Left renal pelvis (tissue), 4 donors: ENCODE measurements at places on chromosomes 13 and 19. TPM values are rescaled to one million over a fixed set of nuclear protein-coding genes. Genes with fewer than 3 reads are reported as not detected.

- DNase-seq = no peak
Measured at GRCh38 chr13:55534306-55534705, 1606.4 kb upstream of the PRR20A start.

The CAMSAP3 gene
- 14.6 TPM for polyA plus RNA-seq

The NLRP9 gene
- not detected for polyA plus RNA-seq

DNA sequence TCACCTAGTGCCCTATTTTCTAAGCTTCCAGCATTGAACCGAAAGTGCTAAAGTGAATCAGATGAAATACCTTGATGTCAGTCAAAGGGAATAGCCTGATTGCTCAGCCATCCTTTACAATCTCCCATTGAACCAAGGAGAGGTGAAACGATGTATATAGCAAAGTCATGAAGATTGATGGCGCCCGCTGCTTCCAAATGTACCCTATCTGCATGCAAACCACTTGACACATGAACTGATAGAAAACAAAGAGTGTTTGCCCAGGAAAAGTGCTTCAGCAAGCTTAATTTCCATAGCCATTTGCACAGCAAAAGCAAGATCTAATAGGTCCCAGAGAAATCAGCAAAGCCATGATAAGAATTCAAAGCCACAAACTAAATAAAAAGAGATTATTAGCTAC lies 624.9 kb upstream of the PCDH9 start:
- no peak for DNase-seq

The AP1M2 gene
- polyA plus RNA-seq = 44.3 TPM

The FRY gene
- polyA plus RNA-seq = 41.5 TPM

DNA sequence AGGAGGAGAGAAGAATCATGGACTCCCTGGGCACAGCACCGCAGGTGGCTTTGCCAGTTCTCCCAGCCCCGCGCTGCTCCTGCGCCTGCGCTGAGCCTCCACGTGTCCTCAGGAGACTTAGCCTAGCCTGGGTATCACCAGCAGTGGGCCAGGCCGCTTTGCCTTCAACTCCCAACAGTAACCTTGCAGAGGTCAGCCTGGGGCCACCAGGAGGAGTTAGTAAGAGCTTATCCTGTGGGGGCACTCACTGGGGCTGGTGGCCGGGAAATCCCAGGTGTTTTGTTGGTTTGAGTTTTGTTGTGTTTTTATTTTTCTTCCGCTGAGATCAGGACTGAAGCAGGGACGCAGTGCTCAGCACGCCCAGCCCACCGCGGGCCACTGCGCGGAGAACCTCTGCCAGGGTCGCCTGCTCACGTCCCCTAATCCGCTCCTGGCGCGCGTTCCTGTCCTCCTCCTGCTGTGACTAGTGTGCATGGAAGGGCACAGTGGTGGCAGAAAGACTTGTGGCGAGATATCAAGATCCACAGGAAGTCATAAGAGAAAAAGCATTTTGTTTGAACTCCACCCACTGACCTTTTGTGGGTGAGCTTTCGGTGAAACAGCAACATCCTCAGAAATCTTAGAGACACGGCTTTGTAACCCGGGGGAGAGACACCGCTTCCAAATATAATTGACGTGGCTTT lies 207.4 kb upstream of the RFC3 start:
- DNase-seq = no peak

The ZNF221 gene
- 5.4 TPM for polyA plus RNA-seq

GRCh38 chr19:46460055-46460454 lies 11.3 kb downstream of the PNMA8A start:
- no peak for DNase-seq

DNA sequence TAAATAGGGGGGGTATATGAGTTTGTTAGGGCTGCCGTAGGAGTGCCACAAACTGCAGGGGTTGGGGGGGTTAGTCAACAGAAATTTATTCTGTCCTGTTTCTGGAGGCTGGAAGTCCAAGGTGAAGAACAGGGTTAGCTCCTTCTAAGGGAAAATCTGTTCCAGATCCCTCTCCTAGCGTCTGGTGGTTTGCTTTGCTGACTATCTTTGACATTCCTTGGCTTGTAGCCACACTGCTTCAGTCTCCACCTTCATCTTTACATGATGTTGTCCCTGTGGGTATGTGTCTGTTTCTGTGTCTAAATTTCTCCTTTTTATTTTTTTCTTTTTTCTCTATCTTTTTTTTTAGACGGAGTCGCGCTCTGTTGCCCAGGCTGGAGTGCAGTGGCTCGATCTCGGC lies 8.1 kb upstream of the ICAM1 start:
- DNase-seq = no peak

The ADGRE3 gene
- polyA plus RNA-seq = not detected

- no peak for DNase-seq
Measured at GRCh38 chr13:48210178-48210577, 22.8 kb upstream of the ITM2B start.

DNA sequence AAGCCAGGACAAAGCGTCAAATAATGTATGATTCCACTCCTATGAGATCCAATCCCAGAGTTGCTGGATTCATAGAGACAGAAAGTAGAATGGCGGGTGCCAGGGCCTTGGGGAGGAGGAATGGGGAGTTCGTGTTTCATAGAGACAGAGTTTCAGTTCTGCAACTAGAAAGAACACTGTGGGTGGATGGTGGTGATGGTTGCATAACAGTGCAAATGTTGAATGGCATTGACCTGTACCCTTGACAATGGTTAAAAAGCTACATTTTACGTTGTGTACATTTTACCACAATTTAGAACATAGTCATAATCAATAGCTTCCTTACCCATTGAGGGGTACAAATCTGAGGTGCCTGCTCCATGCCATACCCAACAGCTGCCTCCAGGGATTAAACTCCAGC lies 33.4 kb downstream of the MBD3L2B start:
- no peak for DNase-seq

- no peak for DNase-seq
Measured at GRCh38 chr13:28179974-28180373, 41.6 kb downstream of the PAN3 start.

GRCh38 chr19:2770055-2771013 lies 12.7 kb downstream of the SGTA start:
- DNase-seq = no peak

- DNase-seq = no peak
Measured at GRCh38 chr19:39299404-39299803, 3.2 kb downstream of the IFNL1 start.
